ENCODE measurements at places on chromosomes 3 and 15. TPM values are rescaled to one million over a fixed set of nuclear protein-coding genes. Genes with fewer than 3 reads are reported as not detected.

- no peak overlapping the region for H3K27ac ChIP-seq
- H3K4me3 ChIP-seq, result no peak overlapping the region
- no peak for DNase-seq
- no peaks in the 10 kb centered on the region for H3K36me3 ChIP-seq
- no peaks in the 10 kb centered on the region for H3K4me1 ChIP-seq
Observed at GRCh38 chr15:91445695-91446228, 345.7 kb downstream of the SV2B start.

DNA sequence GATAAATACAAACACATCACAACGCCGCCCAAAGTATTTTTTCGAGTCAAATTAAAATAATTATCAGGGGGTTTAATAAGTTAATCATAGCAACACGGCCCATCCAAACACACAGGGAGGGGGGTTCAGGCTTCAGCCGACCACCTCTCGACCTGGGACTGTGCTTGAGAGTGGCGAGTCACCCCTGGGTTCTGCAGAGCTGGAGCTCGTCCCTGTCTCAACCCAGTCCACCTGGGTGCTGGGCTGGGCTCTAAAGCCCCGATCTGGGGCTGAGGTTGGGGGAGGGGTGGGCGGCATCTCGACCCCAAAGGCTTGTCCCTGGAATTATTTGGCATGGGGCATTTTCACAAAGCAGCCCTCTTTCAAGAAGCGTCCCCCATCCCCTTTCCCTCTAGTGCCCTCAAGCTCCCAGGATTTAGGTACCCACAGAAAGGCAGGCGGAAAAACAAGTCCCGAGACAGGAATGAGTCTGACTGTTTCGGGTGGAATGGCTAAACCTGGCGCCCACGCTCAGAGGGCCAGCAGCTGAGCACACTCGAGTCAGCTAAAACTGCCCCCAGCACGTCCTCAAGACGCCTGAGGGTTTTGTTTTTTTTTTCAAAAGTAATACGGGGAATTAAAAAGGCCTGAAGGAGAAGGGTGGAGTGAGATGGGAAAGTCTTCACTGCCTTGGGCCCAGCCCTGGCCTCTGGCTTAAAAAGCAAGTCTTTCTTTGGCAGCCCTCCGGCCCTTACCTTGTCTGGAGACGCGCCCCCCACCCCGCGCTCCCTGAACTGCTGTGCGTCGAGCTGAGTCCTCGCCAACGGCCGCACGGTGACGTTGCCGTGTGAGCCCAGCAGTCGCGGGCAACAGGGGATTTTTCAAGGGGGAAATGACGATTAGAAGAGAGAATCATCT lies 32.5 kb downstream of the NR2F2 start:
- H3K4me1 ChIP-seq, result no peaks in the 10 kb centered on the region
- H3K27me3 ChIP-seq, result no peaks in the 10 kb centered on the region
- H3K4me3 ChIP-seq, result no peak overlapping the region

DNA sequence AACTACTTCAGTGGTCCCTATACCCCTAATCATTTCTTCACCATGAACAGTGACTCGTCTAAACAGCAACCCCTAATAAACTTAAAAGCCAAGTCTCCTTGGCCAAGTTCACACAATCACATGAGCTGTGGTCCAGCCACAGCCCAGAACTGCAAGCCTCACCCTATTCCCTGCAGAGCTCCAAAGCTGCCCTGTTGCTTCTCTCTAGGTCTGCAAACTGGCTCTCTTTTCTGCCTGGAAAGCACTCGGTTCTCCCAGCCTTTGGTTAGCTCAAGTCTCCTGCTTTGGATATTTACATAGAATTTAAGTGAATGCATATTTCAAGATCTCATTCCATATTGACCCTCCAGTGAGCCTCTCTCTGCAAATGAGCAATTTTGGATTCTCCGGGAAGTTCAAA lies 107.0 kb downstream of the TOP2B start:
- H3K36me3 ChIP-seq, result no peaks in the 10 kb centered on the region
- no peak overlapping the region for H3K27ac ChIP-seq
- no peak for DNase-seq

- H3K27me3 ChIP-seq, result no peaks in the 10 kb centered on the region
- DNase-seq, result no peak
- H3K27ac ChIP-seq, result no peak overlapping the region
- H3K4me3 ChIP-seq, result no peak overlapping the region
- no peaks in the 10 kb centered on the region for H3K36me3 ChIP-seq
Observed at GRCh38 chr3:193863657-193864357, 270.8 kb downstream of the OPA1 start.

DNA sequence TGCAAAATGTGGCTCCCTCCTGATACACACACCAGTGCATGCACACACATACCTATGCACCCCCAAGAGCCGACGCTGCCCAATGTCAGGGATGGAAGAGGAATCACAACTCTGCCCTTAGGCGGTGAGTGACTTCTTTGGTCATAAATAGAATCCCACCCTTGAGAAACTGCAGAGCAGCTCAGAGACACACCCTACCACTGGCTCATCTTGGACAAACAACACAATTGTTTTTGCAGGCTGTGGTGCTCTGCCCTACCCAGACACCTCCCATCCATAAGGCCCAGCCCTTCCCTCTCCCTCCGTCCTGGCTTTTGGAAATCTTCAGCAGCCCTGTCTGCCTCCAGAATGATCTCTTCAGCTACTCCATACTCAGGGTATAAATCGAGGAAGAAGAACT lies 73.8 kb upstream of the HRH1 start:
- H3K4me1 ChIP-seq, result no peaks in the 10 kb centered on the region
- H3K4me3 ChIP-seq, result no peak overlapping the region
- DNase-seq, result no peak
- no peak overlapping the region for H3K27ac ChIP-seq
- peaks cover 14% of the 10 kb centered on the region for H3K27me3 ChIP-seq

GRCh38 chr15:63357061-63357460 lies 24.6 kb downstream of the CA12 start:
- H3K27ac ChIP-seq, result no peak overlapping the region
- no peak overlapping the region for H3K4me3 ChIP-seq
- DNase-seq, result no peak
- peaks cover 15% of the 10 kb centered on the region for H3K4me1 ChIP-seq
- H3K36me3 ChIP-seq, result no peaks in the 10 kb centered on the region

DNA sequence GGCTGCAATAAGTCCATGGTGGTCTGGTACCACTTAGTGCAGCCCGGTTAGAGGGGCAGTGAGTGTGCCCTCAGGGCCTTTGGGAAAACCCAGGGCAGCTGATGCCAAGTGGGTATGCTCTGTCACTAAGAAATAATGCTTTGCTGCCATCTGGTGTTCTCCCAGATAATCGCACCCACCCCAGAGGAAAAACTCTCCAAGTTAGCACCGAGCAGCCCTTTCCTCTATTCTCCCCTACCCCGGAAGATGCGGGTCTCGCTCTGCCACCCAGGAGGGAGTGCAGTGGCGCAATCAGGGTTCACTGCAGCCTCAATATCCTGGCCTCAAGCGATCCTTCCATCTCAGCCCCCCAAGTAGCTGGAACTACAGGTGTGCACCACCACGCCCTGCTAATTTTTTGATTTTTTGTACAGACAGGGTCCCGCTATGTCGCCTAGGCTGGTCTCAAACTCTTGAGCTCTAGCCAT lies 21.3 kb upstream of the DAPK2 start:
- H3K4me1 ChIP-seq, result peaks cover 29% of the 10 kb centered on the region
- peak; percentile 67 for DNase-seq
- H3K4me3 ChIP-seq, result no peak overlapping the region
- H3K27ac ChIP-seq, result no peak overlapping the region
- H3K36me3 ChIP-seq, result peaks cover 25% of the 10 kb centered on the region

The ALPK3 gene
- 0.13 TPM for total RNA-seq

The MST1 gene
- total RNA-seq, result 1.4 TPM

The CELSR3 gene
- 2.1 TPM for total RNA-seq
